ENCODE measurements at places on chromosomes 11 and 22. TPM values are rescaled to one million over a fixed set of nuclear protein-coding genes. Genes with fewer than 3 reads are reported as not detected.

GRM5 gene
- total RNA-seq, result not detected

KIRREL3 gene
- total RNA-seq, result not detected

FOSL1 gene
- 12.6 TPM for total RNA-seq

MOV10L1 gene
- not detected for total RNA-seq

MUC15 gene
- total RNA-seq, result not detected

KDM4E gene
- total RNA-seq, result not detected

OR2AT4 gene
- total RNA-seq, result not detected

FERMT3 gene
- 9.5 TPM for total RNA-seq

KLHL35 gene
- total RNA-seq, result 0.34 TPM

RPLP2 gene
- total RNA-seq, result 1,246 TPM

PIK3IP1 gene
- 7.4 TPM for total RNA-seq

GLYATL2 gene
- not detected for total RNA-seq

MGAT3 gene
- total RNA-seq, result 2.0 TPM

ZNF214 gene
- total RNA-seq, result 0.39 TPM

All from psoas muscle (tissue), 8 donors.